Frontal cortex (tissue), 4 donors: ENCODE measurements at places on chromosomes 11 and 22.

- no peak for DNase-seq
These were observed 36.7 kb downstream of the ISX start for GRCh38 chr22:35102663-35103062.

DNA sequence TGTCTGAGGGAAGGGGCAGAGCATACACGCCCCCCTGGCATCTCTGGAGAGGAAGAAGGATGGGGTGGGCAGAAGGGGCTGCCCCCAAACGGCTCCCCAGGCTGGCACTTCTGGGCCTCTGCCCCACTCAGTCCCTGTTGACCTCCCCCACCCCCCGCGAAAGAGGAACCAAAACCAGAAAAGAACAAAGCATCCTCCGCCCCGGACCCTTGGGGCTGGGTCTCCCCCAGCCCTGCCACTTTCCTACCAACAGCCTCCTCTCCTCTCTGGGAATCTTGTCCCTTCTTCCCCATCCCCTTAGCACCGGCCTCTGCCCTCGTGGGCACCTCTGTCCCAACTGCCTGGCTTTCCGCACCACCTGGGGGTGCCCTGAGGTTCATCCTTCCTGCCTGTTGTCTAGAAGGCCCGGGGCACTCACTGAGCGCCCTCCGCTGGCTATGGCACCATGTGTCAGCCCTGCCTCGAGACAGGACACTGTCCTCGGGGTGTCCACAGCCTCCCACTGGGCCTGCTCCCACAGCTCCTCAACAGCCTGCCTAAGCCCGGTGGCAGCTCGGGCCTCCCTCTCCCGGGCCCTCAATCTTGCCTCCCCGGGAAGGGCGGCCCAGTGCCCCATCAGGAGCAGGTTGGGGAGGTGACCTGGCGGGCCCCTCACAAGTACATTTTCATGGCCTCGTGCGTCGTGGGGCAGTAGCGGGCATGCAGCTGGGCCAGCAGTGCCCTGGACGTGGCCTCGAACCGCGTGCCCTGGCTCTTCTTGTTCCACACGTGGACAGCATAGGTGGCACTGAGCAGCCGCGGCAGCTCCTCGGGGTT, 28.2 kb downstream of the A4GALT start:
- DNase-seq = no peak

GRCh38 chr11:120798854-120799253, 225.0 kb upstream of the TBCEL start:
- DNase-seq = no peak

GRCh38 chr11:113796663-113797259, 17.2 kb downstream of the CLDN25 start:
- peak; percentile 58 for DNase-seq

DNA sequence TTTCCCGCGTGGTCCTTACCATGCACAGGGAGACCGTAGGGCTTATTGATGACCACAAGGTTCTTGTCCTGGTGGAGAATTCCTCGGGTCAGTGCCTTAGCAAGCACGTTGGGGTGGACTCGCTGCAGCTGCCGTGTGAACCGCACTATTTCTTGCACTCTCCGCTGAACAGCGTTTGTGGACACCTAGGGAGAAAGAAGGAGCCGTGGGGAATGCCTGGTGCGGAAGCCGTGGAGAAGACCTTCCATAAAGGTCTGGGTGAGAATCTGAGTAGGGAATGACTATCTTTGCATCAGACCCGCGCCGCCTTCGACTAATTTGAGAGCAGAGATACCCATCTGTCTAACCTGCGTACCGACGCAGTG, 597 bp downstream of the RPUSD4 start:
- no peak for DNase-seq

GRCh38 chr22:23080613-23081290, 10.4 kb downstream of the GNAZ start:
- no peak for DNase-seq

- peak; percentile 69 for DNase-seq
These were observed 33.7 kb upstream of the APOBEC3A start for GRCh38 chr22:38923463-38924346.

DNA sequence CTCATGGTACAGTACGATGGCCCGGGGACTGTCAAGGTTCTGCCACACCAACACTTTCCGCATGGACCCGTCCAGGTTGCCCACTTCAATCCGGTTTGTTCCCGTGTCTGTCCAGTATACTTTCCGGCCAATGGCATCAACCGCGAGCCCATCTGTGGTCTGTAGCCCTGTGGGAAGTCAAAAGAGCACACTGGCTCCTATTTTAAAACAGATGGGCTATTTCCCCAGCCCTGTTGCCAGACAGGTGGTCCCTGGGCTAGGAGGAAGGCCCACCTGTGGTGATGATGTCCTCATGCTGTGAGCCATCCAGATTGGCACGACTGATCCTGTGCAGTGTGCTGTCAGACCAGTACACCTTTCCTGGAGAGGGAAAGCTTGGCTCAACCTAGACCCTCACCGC, 30.4 kb upstream of the CKAP5 start:
- DNase-seq = no peak
